ENCODE measurements at places on chromosomes 5 and 9.

- DNase-seq = no peak
Measured at GRCh38 chr5:161847941-161848391, at the start of gene GABRA1. GABRA1 (plus strand) TSS chr5:161848120; CDS start chr5:161850811, 2,691 bp downstream.

DNA sequence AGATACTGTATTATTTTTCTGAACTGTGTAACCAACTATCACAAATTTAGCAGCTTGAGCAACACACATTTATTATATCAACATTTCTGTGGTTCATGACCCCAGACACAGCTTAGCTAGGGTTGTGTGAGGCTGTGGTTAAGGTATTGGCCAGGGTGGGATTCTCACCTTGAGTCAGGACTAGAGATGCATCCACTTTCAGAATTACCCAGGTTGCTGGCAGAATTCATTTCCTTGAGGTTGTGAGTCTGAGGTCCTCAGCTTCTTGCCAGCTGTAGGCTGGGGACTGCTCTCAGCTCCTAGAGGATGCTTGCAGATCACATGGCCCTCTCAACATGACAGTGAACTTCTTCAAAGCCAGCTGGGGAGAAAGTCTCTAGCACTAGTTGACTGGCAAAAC is 122.5 kb upstream of the RASGRF2 start:
- DNase-seq = no peak

DNA sequence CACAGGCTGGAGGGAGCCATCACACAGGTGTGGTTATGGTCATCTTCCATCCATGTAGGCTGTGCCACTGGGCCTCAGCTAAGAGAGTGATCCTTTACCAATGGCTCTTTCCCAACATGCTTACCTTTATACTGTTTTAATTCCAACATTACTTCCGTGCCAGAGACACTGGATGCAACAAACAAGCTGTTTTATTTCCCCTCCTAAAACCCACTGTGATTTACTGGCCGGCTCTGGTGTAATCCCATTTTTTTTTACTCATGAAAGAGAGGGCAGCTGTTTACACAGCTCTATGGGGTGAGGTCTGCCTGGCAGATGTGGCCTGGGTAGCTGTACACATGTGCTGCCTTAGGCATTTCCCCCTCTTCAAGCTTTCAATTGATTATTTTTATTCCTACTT is 58.5 kb downstream of the MACROH2A1 start:
- no peak for DNase-seq

GRCh38 chr5:111855356-111855755 is 98.4 kb upstream of the NREP start:
- no peak for DNase-seq

DNA sequence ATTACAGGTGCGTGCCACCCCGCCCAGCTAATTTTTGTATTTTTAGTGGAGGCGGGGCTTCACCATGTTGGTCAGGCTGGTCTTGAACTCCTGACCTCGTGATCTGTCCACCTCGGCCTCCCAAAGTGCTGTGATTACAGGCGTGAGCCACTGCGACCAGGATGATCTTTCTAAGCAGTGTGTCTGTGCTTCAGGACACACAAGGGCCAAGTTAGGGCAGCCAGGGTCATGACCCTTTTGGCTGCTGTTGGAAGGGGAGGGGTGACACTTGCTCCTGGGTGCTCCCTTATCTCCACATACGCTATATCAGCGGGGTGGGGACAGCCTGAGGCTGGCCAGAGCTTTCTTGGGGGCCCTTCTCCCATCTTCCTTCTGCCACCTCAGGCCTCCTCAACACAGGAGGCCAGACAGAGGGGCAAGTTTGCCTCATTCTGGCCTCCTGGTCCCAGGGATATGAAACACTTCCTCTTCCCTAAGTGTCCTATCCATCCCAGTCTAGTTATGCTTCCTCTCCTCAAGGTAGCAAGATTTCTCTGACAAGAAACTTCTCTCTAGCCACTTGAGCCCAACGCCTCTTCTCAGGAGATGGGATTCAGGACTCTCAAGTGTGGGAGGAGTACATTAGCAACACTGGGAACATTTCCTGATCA is 1.9 kb upstream of the ZNF79 start:
- no peak for DNase-seq

All from fibroblast of skin of scalp (primary cell).